NCI-H1694 treated with DMSO at 0.1 percent for 48 hours (cell line): ENCODE measurements at places on chromosomes 13 and 19.

- DNase-seq: peak; percentile 31
Observed at GRCh38 chr19:24033963-24034342, 53.0 kb upstream of the ZNF254 start.

GRCh38 chr13:54949735-54950134 is 1921.1 kb downstream of the OLFM4 start:
- DNase-seq: no peak

- no peak for DNase-seq
Observed at GRCh38 chr19:17473041-17473440, 2.7 kb downstream of the SLC27A1 start.

GRCh38 chr19:30556230-30556711 is 184.1 kb downstream of the ZNF536 start:
- no peak for DNase-seq

DNA sequence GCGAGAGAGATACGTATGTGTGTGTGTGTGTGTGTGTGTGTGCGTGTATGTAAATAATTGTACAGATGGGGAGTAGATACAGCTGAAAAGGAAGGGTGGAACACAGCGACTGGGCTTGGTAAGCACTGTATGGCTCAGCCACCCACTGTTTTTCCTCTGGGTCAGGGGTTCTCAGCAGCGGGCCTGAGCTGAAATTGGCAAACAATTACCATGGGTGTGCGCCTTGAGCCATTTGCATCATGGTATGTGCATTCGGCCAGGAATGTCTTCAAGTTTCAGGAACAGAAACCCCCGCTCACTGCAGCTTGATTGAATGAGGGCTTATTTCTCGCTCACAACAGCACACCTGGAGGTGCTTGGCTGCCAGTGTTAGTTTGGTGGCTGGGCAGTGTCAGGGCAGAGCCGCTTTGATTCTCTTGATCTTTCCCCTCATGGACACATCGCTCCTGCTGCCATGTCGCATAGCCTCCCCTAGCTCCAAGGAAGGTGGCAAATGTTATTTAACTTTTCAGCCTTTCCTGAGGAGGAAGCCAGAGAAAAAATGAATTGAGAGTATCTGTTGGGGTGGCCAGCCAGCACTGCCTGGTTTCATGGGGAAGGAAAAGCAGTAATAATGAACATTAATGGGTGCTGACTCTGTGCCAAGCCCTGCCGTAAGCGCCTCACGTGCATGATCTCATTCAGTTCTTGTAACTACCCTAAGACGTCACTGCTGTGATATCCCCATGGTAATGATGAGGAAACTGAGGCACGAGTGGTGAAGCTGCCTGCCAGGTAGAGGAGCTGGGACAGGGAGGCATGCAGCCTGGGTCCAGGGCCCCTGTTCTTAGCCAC is 126.9 kb downstream of the SIPA1L3 start:
- DNase-seq: no peak

DNA sequence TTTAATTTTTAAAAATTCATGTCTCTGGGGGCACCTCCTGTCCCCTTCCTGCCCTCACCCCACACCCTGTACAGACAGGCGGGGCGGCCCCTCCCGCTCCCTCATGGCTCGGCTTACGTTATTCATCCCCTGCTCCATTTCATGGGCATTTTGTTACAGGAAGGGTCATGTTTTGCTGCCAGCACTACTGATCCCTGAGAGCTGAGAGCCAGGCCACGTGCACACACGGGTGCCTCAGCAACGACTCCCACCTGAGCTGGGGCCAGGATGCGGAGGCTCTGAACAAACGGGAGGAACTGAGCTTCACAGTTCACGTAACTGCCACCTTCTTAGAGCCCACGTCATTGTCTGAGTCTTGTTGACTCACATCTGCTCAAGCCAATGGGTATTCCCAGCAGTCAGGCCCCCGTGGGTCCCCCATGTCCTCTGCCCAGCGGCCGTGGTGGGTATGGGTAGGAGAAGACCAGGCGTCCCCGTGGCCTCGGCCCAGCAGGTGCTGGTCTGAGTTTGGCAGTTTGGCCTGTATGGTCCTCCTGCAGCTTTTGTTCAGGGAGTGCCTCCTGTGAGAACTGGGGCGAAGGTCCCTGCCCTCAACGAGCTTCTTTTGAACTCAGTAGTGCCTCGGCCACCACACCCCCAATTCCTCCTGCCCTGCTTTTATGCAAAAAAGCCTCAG is 16.4 kb upstream of the TMEM255B start:
- DNase-seq: no peak

DNA sequence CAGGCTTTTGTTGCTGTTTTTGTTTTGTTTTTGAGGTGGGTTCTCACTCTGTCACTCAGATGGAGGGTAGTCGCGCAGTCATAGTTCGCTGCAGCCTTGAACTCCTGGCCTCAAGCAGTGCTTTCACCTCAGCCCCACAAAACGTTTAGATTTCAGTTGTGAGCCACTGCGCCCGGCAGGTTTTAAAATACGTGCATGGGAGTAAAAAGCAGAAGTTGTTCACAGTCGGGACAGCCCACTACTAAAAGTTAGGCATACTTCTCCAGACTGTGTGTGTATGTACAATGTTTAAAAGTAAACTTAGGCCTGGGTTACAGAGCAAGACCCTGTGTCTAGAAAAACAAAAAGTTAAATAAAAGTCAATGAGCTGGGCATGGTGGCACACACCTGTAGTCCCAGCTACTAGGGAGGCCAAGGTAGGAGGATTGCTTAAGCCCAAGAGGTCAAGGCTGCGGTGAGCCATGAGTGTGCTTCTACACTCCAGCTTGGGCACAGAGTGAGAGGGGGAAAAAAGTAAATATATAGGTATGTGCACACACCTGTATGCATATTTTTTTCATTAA is 6.1 kb downstream of the SAFB start:
- no peak for DNase-seq

- no peak for DNase-seq
Observed at GRCh38 chr13:86673931-86674431, 874.8 kb upstream of the SLITRK6 start.

- no peak for DNase-seq
Observed at GRCh38 chr19:27906081-27906480, 1306.9 kb downstream of the UQCRFS1 start.

GRCh38 chr13:111993691-111994090 is 73.3 kb upstream of the SOX1 start:
- no peak for DNase-seq
